ENCODE measurements at places on chromosomes 1 and 21. TPM values are rescaled to one million over a fixed set of nuclear protein-coding genes. Genes with fewer than 3 reads are reported as not detected.
A peak's percentile ranks its signal among the peaks of the same experiment; 100 is the strongest.

- ATAC-seq = peak; percentile 98
These were observed 42.8 kb downstream of the CNN3 start for GRCh38 chr1:94884106-94884505.

DNA sequence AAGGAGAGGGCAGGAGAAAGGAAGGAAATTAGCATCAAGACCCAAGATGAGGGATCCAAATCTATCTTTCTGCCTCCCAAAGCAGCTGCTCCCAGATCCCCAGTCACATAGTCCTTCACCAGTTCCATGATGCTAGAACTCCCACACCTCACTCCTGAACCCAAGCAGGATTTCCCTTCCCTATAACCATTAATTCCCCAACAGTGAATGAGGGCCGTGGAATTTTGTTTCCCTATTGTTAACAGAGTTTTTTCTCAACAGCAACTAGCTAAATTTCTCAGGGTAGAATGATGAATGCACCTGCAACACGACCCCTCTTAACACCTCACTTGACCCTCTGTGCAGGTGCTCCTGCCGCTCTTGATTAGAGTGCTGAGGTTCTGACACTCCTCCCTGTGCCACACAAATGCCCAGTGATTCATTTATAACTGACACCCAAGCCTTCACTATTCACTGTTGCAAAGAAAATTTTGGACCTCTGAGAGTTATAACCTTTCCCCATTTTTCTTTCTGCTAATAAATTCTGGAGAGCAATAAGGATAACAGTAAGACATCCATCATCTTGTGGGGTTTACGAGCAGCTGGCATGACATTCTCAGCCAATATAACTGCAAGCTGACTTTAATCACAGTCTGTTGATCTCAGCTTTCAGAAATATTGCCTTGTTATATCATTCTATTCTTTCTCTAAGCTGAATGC is 25.4 kb upstream of the NPL start:
- ATAC-seq = no peak

DNA sequence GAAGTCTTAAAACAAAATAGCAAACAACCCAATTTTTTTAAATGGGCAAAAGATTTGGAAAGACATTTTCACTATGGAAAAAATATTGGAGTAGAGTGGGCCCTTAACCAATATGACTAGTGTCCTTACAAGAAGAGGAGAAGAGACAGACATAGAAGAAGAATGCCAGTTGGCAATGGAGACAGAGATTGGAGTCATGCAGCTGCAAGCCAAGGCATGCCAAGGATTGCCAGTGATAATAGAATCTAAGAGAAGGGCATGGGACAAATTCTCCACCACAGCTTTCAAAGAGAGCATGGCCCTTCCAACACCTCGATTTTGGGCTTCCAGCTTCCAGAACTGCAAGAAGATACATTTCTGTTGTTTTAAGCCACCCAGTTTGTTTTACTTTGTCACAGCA is 92.7 kb downstream of the RGS2 start:
- ATAC-seq = no peak

DNA sequence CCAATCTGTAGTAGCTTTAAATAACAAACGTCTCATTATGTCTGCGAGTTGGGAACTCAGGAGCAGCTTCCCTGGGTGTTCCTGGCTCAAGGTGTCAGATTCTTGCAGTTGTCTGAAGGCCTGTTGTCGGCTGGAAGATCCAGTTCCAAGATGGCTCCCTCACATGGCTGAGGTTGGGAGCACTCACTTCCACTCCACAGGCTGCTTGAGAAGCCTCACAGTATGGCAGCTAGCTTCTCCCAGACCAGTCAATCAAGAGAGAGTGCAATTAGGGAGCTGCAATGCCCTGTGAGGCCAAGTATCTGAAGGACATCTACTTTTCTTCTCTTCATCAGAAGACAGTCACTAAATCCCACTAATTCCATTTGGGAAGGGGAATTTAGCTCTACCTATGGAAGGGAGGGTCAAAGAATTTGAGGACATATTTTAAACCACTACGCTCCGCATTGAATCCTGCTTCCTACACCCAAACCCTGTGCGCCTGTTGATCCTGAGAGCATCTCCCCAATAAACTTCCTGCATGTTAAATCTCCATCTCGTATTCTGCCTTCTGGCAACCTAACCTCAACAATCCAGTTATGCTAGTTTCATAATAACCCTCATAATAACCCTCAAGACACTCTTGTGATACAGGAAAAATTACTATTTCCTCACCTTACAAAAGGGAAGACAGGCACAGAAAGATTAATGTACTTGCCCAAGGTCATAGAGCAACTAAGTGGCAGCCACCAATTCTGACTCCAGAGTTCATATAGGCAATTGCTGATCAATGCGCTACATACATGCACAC is 3.6 kb upstream of the VPS26C start:
- no peak for ATAC-seq

DNA sequence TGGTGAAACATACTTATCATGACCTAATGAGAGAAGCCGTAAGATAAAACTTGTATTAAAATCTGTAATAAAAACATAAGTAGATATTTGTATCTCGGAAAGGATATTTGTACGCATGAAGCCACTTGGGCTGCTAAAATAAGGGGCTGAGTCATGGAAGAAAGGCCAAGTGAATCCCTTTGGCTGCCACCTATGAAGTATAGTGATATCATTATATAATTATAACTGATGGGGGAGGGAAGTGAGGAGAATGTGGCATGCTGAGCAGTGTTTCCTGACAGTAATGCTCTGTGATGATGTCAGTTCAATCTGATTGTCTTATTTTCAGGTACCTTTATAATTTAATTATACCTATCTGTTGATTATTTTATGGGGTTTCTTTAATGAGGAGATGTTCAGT is 13.6 kb downstream of the RWDD3 start:
- peak; percentile 83 for ATAC-seq

- ATAC-seq = no peak
These were observed 41.3 kb upstream of the ARHGEF10L start for GRCh38 chr1:17498214-17498613.

Gene FCGR3A
- 0.44 TPM for total RNA-seq

Gene CATSPERE
- 0.66 TPM for total RNA-seq

Gene CACNA1S
- 0.05 TPM for total RNA-seq
